Psoas muscle (tissue), 8 donors: ENCODE measurements at places on chromosomes 5 and 9. TPM values are rescaled to one million over a fixed set of nuclear protein-coding genes. Genes with fewer than 3 reads are reported as not detected.

TAF11L10 gene
- total RNA-seq, result not detected

PCDHB11 gene
- 1.3 TPM for total RNA-seq

GABRA6 gene
- not detected for total RNA-seq

ZNF484 gene
- 6.1 TPM for total RNA-seq

OGN gene
- 0.64 TPM for total RNA-seq

AK8 gene
- not detected for total RNA-seq

BHMT2 gene
- total RNA-seq, result 16.6 TPM

RLN2 gene
- total RNA-seq, result not detected

MRPL36 gene
- total RNA-seq, result 111 TPM

PFN3 gene
- total RNA-seq, result not detected

SLC27A4 gene
- total RNA-seq, result 17.6 TPM

NKD2 gene
- 0.83 TPM for total RNA-seq

PCDHA1 gene
- 0.10 TPM for total RNA-seq

TNC gene
- total RNA-seq, result 2.7 TPM

TMEM174 gene
- total RNA-seq, result not detected

NPR2 gene
- 14.7 TPM for total RNA-seq

TRAF1 gene
- 1.1 TPM for total RNA-seq

CDO1 gene
- 1.0 TPM for total RNA-seq

PCSK1 gene
- total RNA-seq, result 0.17 TPM

KIF24 gene
- total RNA-seq, result 0.37 TPM

AMBP gene
- total RNA-seq, result not detected

ENC1 gene
- 8.1 TPM for total RNA-seq

MVB12B gene
- 15.4 TPM for total RNA-seq

ANKRD55 gene
- not detected for total RNA-seq

IGFBPL1 gene
- not detected for total RNA-seq

PCDHA9 gene
- not detected for total RNA-seq

PCDHB7 gene
- total RNA-seq, result 0.19 TPM

SLC36A3 gene
- not detected for total RNA-seq

SGTB gene
- total RNA-seq, result 3.6 TPM

IL31RA gene
- 0.20 TPM for total RNA-seq

FOXD4L3 gene
- total RNA-seq, result not detected

CCNI2 gene
- total RNA-seq, result not detected

GNG10 gene
- total RNA-seq, result 15.4 TPM

LCP2 gene
- 4.7 TPM for total RNA-seq
